ENCODE measurements at places on chromosomes 2 and 18.

DNA sequence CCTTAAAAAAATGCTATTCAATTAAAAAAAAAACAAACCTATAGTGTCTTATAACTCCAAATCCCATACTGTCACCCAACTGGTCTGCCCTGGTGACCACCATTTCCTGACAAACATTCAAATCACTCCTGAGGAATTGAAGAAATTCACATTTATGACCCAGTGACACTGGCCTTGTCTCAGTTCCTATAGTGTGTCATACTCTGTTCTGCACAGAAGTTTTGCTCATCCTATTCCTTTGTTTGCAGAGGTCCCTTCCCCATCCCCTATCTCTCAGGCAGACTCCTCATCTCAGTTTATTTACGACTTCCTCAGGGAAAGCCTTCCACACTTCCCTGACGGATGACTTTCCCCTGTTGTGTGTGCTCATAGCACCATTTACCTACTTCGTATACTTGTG lies 14.7 kb downstream of the ZC3H6 start:
- DNase-seq: no peak

DNA sequence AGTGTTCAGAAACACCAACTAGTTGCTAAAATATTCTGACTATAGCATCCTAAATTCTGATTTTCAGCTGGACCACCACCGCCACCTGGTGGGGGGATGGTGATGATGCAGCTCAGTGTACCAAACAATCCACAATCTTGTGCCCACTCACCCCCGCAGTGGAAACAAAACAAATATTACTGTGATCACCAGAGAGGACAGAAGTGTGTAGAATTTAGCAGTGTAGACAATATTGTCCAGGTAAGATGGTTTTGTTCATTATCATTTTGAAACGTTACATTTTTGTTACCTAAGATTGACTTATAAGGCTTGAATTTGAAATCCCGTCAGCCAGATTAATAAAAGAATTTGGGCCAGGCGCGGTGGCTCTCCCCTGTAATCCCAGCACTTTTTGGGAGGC lies 31.7 kb upstream of the UBXN4 start:
- DNase-seq: peak; percentile 52

- DNase-seq: no peak
Measured at GRCh38 chr2:142862847-142863246, 14.6 kb upstream of the KYNU start.

- DNase-seq: no peak
Measured at GRCh38 chr2:62568983-62569837, 63.2 kb upstream of the TMEM17 start.

DNA sequence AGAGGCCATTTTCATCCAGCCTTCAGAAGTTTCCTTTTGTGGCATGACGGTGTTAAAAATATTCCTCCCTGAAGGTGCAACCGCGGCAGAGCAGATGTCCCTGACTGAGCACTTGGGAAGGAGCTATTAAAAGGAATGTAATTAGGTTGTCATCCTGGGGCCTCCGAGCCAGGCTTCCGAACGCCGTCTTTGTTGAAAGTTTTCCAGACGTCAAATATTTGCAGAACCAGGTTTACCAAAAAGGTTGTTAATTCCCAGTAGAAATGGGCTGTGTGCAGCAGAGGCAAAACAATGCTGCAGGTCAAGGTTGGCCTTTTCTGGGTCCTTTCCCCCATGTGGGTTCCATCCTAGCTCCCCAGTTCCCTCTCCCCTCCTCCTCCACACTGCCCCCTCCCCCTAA lies 110.0 kb upstream of the STPG4 start:
- no peak for DNase-seq

DNA sequence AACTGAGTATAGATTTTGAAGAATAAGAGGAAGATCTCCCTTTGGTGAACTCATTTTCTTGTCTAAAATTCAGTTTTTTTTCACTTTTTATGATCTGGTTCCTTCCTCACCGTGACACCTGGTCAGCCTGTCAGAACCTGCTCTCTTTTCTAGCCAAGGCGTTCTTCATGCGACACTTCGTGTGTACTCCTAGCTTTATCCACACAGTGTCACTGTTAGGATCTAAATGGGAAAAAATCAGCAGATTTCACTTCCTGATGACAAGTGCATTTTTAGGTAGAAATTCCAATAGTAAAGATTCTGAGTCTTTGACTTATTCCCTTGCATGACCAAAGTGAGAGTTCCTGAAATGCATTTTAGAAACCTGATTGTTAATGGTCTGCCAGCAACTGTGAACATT lies 89.8 kb downstream of the KLHL14 start:
- DNase-seq: no peak

GRCh38 chr2:231189171-231189530 lies 9.3 kb upstream of the ARMC9 start:
- DNase-seq: no peak

DNA sequence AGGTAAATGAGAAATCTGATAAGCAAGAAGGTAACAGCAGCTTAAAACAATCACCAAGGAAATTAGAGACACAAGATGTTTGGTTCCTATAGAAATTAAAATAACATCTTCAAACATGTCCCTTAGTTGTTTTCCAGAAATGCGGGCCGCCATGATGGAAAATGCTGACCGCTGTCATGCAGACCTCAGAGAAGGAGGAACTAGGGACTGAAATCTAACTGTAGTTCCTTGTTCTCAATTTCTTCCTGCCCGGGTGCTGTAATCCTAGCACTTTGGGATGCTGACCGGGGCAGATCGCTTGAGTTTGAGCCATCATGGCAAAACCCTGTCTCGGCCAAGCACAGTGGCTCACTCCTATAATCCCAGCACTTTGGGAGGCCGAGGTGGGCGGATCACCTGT lies 51.1 kb downstream of the TEX51 start:
- no peak for DNase-seq

GRCh38 chr2:33765122-33765521 lies 166.0 kb upstream of the FAM98A start:
- no peak for DNase-seq

- DNase-seq: no peak
Measured at GRCh38 chr18:75100832-75101630, 107.9 kb downstream of the PTGR3 start.

- DNase-seq: peak; percentile 63
Measured at GRCh38 chr2:68909793-68910674, 38.8 kb upstream of the BMP10 start.

GRCh38 chr2:54599914-54600313 lies 123.5 kb upstream of the EML6 start:
- DNase-seq: no peak

DNA sequence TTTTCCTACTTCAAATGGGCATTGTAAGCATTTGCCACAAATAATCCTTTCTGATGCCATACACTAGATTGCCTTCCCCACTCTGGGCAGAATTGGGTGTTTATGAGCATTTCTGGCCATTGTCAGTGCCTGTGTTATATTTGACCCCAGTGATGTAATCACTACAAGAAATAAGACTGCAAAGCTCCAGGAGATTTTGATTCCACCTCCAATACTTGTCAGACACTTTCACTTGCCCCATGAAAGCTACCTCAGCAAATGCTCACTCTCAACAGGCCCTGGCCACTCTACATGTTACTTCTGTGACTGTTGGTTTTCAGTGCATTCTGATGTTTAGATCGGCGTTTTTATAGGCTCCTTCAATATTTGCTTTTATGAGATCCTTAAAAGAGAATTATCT lies 135.1 kb downstream of the GFPT1 start:
- no peak for DNase-seq

DNA sequence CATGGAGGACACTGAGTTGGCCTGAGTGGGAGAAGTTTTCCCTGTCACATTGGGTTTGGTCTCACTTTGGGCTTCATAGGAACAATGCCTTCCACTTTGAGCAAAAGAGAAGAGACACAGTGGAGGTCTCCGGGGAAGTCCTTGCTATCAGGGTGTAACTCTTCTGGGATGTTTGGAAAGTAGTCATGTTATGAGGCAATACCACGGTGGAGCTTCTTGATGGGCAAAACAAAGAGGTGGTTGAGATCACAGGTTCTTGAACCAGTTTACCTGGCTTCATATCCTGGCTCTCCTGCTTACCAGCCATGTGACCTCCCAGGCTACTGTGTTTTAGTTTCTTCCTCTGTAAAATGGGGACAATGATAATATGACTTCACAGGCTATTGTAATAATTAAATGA lies 478.6 kb downstream of the SLC4A3 start:
- DNase-seq: no peak

DNA sequence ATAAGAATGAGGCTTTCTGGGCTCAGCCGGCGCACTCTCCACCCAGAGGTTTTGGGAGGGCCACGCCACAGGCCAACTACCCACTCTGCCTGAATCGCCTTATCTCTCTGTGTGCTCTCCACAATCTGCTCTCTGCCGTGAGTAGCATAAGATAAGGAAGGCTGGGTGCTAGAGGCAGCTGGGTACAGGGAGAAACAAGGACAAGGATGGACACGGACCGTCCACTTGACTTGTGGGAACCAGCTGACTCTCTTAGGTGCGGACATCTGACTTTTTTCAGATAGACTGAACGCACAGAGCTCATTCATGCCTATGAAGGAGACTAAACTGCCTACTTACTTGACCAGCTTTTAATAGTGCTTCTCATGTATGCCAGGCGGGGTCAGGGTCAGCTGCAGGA lies 14.3 kb downstream of the NPAS2 start:
- DNase-seq: no peak

DNA sequence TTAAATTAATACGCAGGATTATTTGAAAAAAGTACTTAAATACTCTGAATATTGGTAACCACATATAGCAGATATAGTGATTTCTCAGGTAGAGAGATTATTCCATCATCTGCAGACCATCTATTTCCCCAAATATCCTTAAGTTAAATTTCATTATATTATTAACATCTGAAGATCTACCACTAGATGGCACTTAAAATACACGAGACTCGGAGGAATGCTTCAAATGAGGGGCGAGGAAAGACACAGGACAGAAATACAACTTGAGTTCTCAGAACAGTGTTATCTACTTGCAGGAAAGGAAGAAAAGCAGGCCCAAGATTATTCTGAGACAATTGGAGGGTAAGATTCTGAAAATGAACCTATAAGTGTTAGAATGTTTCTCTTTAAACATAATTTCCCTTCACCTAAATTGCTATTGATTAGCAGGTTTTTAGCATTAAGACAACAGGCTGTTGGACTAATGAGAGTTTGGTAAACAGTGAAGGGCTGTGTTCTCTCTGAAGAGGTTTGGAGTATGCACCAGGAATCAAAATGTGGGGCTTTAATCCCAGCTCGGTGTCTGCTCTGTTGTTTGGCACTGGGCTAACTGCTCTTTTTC lies 76.9 kb upstream of the GCFC2 start:
- DNase-seq: no peak

GRCh38 chr2:196278491-196278911 lies 107.1 kb upstream of the STK17B start:
- no peak for DNase-seq

GRCh38 chr2:68045342-68045741 lies 17.5 kb downstream of the C1D start:
- DNase-seq: no peak

DNA sequence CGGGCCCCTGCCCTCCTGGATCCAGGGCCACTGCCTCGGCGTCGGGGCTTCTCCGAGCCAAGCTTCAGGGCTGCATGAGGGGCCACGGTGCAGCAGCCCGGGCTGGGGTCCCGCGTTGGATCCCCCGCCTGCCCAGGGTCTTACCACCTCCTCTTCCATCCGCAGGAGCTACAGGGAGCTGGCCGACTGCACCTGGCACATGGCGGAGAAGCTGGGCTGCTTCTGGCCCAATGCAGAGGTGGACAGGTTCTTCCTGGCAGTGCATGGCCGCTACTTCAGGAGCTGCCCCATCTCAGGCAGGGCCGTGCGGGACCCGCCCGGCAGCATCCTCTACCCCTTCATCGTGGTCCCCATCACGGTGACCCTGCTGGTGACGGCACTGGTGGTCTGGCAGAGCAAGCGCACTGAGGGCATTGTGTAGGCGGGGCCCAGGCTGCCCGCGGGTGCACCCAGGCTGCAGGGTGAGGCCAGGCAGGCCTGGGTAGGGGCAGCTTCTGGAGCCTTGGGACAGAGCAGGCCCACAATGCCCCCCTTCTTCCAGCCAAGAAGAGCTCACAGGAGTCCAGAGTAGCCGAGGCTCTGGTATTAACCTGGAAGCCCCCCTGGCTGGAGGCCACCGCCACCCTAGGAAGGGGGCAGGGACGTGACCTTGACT lies 52.1 kb downstream of the RAMP1 start:
- DNase-seq: no peak

- no peak for DNase-seq
Measured at GRCh38 chr2:98335271-98335670, 11.0 kb upstream of the CNGA3 start.

GRCh38 chr2:216030216-216030615 lies 16.9 kb upstream of the MREG start:
- no peak for DNase-seq

- DNase-seq: no peak
Measured at GRCh38 chr2:131419441-131419840, 55.5 kb upstream of the RAB6D start.

DNA sequence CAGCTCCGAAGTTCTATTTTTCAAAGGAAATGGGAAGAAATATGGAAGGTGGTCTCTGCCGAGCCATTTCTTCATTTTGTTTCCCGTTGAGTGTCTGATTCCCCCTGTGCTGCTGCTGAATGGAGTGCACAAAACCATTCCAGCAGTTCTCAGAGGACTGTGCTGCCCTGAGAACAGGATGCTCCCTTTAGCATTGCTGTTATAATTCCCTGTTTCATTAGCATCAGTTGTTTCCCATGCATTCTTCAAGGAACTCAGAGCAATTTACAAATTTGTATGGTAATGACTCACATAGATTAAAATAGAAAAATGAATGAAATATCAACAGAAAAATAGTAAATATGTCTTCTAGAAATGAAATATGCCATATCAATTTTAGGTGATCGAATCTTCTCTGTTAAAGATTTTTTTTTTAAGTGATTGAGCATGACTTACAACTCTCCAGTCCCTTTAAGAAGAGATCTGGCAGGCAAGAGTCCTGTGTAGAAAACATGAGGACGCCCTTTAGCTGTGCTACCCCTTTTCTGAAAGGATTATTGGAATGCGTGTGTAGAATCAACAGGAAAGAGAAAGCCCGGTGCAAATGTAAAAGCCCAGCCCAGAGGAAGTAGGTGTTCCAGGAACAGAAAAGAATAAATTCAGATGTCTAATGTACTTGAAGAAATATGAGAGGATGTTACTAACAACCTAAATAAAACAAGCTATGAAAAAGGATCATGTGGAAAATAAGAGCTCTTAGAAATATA lies 118.5 kb downstream of the ATP9B start:
- DNase-seq: no peak

GRCh38 chr2:148922776-148923475 lies 47.9 kb downstream of the KIF5C start:
- DNase-seq: no peak

- no peak for DNase-seq
Measured at GRCh38 chr2:227793148-227793712, 20.4 kb upstream of the CCL20 start.

GRCh38 chr2:239313776-239314175 lies 87.0 kb downstream of the HDAC4 start:
- no peak for DNase-seq

All from naive thymus-derived CD8-positive, alpha-beta T cell (primary cell).